ENCODE measurements at places on chromosomes 11 and 22.

DNA sequence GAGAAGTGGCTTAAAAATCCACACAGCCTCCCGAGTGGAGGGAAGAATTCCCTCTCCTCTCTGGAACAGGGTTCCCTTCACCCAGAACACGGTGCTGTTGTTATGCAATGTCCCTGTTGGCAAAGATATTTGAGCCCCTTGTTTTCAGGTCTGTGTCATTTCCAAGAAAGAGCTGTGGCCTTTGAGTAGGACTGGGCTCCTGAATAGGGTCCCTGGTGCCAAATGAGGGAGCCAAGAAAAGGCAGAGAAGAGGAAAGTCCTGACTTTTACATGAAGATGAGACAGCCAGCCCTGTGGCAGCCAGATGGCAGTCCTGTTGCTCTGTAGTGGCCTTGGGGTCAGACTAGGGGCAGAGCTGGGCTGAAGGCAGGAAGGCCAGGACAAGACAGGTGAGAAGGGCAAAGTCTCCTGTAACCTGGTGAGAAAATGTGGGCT is 51.2 kb upstream of the ELF5 start:
- H3K4me1 ChIP-seq: no peaks in the 10 kb centered on the region
- no peak for DNase-seq
- H3K27ac ChIP-seq: no peak overlapping the region
- no peaks in the 10 kb centered on the region for H3K36me3 ChIP-seq

DNA sequence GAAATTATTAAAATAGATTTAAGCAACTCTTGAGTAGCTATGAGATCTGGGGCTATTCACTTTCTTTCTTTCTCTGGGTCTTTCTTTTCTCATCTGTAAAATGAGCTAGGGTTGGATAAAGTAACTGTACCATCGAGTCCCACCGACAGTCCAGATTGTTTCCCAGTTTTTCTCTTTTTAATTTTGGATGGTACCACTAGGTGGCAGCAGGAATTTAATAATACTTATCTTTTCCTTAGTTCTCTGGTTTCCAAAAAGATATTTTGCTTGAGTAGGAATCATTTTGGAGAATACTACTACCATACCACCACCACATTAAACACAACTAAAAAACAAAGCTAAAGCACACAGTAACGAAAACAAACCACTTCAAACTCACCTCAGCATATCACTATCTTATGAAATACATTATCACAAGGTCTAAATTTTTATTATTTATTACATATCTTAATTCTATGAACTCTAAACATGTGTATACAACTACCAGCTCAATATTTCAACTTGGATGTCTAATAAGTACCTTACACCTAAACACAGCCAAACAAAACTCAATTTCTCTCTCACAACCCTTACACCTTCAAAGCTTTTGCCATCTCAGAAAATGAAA is 584.0 kb downstream of the KCNA4 start:
- H3K4me3 ChIP-seq: no peak overlapping the region
- H3K27ac ChIP-seq: no peak overlapping the region
- no peaks in the 10 kb centered on the region for H3K4me1 ChIP-seq
- no peaks in the 10 kb centered on the region for H3K36me3 ChIP-seq
- no peak for DNase-seq
- no peaks in the 10 kb centered on the region for H3K27me3 ChIP-seq

DNA sequence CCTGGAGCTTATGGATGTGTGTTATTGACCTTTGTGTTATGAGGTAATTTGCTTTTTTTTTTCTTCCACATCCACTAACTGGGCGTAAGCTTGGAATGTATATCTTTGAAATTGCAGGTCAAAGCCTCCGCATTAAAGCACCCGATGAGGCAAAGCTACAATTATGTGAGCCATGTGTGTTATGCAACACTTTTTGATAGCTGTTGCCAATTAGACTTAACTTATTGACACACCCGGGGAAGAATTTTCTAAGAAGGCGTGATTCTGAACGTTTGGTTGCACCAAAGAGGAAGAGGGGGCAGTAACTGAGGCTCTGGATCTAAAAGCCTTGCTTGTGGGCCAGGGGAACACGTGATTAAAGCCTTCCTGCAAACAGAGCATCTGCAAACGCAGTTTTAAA is 610 bp upstream of the TEX12 start:
- H3K36me3 ChIP-seq: no peaks in the 10 kb centered on the region
- H3K4me3 ChIP-seq: no peak overlapping the region
- peaks cover 7% of the 10 kb centered on the region for H3K4me1 ChIP-seq
- H3K27me3 ChIP-seq: peaks cover 27% of the 10 kb centered on the region

DNA sequence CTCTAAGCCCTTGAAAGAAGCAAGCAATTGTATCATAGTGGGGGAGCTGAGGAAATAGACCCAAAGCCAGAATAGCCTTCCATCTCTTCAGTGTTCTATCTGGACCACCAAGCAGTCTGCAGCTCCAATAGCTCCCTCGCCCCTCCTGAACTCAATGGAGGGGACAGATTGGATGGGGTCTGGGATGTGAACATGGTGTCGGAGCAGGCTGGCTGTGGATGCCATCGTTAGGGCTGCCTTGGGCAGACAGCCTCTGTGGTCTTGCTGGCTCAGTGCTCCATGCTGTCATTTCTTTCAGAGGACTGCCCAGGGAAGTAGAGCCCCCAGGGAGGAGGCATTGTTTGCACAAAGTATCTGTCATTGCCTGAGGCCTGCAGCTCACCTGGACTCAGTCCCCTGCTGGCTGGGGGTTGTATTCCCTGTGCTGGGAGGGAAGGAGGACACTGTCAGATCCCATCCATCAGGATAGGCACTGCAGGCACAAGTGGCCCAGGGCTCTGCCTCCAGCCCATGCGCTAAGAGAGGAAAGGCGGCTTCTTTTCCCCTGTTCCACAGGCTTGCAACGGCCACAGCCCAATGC is 537.7 kb downstream of the BUD13 start:
- H3K4me3 ChIP-seq: no peak overlapping the region
- no peak overlapping the region for H3K27ac ChIP-seq
- no peaks in the 10 kb centered on the region for H3K36me3 ChIP-seq

DNA sequence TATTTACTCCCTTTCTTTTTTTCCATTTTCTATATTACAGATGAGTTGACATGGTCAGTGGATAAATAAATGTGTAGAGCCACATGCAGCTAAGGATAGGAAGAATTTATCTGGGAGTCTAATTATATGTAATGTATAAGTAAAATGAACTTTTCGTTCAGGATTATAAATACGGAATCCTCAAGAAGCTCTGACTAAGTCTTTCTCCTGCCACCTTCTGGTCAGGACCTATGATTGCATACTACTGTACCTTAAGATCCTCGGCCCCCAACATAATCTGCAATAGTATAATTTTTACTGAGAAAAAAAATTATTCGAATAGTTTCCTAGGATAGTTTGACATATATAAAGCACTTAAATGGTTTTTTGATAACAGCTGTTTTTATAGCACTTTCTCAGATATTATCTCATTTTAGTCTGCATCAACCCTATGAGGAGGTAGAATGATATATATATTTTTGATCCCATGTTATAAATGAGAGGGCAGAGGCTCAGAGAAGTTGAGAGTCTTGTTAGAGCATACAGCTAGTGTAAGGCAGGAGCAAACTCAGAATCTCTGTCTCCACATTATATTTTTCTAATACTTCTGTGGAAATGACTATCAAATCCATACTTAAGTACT is 36.1 kb downstream of the CCDC90B start:
- H3K27ac ChIP-seq: no peak overlapping the region
- no peak overlapping the region for H3K4me3 ChIP-seq
- peak; percentile 33 for DNase-seq
- no peaks in the 10 kb centered on the region for H3K36me3 ChIP-seq
- H3K27me3 ChIP-seq: no peaks in the 10 kb centered on the region
- peaks cover 7% of the 10 kb centered on the region for H3K4me1 ChIP-seq

GRCh38 chr11:119316016-119316728 is 758 bp downstream of the MCAM start:
- no peak overlapping the region for H3K27ac ChIP-seq
- H3K36me3 ChIP-seq: no peaks in the 10 kb centered on the region
- peaks cover 19% of the 10 kb centered on the region for H3K27me3 ChIP-seq

GRCh38 chr22:34105461-34106062 is 185.3 kb upstream of the LARGE1 start:
- H3K36me3 ChIP-seq: no peaks in the 10 kb centered on the region
- no peaks in the 10 kb centered on the region for H3K27me3 ChIP-seq
- H3K4me1 ChIP-seq: no peaks in the 10 kb centered on the region
- H3K4me3 ChIP-seq: no peak overlapping the region
- H3K27ac ChIP-seq: no peak overlapping the region

GRCh38 chr11:64970731-64971151 is 1.2 kb downstream of the MAJIN start:
- H3K27me3 ChIP-seq: no peaks in the 10 kb centered on the region
- DNase-seq: peak; percentile 22
- peaks cover 18% of the 10 kb centered on the region for H3K4me1 ChIP-seq

DNA sequence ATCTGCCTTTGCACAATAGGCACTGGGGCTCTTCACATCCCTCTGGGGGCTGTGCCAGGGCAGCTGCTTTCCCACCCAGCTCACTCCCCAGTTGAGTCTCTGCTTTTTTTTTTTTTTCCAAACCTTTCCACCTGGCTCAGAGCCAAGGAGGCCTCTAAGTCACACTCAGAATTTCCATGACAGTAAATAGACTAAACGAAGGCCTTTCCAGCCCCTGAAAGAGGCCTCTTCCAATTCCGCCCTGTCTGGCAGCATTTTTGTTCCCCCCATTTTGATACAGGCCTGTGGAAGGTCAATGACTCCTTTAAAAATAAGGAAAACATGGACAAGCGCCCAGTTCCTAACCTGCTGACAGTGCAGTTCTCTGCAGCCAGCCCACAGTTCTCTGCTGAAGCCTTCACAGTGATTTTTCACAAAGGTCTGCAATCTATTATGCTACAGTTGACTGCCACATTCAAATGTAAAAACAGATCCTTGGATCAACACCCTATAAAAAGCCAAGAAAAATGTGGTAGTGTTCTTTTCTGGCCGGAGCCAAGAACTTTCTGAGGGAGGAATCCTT is 107.5 kb upstream of the SESN3 start:
- H3K36me3 ChIP-seq: peaks cover 1% of the 10 kb centered on the region
- no peak overlapping the region for H3K27ac ChIP-seq
- no peaks in the 10 kb centered on the region for H3K27me3 ChIP-seq
- no peak overlapping the region for H3K4me3 ChIP-seq
- no peak for DNase-seq

GRCh38 chr22:46769191-46769675 is 6.8 kb downstream of the TBC1D22A start:
- H3K27me3 ChIP-seq: no peaks in the 10 kb centered on the region
- peaks cover 36% of the 10 kb centered on the region for H3K36me3 ChIP-seq
- peak overlapping the region; percentile 10 for H3K27ac ChIP-seq
- DNase-seq: no peak

DNA sequence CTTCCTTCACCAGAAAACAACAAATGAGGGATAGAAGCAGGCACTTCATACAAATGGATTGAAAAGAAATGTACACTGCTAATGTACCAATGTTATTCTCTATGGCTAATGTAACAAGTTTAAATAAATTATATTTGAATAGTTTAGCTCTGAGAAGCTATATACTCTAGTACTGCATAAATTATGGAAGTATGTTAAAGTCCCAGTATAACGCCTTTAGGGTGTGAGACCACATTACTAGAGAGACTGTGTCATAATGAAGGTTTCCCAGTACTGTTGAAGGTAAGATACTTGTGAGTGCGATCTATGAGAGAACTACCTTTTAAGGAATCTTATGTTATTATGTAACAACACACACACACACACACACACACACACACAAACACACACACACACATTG is 39.8 kb upstream of the GAB2 start:
- peaks cover 33% of the 10 kb centered on the region for H3K36me3 ChIP-seq
- peaks cover 24% of the 10 kb centered on the region for H3K4me1 ChIP-seq
- H3K27ac ChIP-seq: no peak overlapping the region

GRCh38 chr11:35103366-35104208 is 35.4 kb upstream of the CD44 start:
- no peaks in the 10 kb centered on the region for H3K36me3 ChIP-seq
- no peak overlapping the region for H3K27ac ChIP-seq
- H3K27me3 ChIP-seq: no peaks in the 10 kb centered on the region
- no peak overlapping the region for H3K4me3 ChIP-seq

DNA sequence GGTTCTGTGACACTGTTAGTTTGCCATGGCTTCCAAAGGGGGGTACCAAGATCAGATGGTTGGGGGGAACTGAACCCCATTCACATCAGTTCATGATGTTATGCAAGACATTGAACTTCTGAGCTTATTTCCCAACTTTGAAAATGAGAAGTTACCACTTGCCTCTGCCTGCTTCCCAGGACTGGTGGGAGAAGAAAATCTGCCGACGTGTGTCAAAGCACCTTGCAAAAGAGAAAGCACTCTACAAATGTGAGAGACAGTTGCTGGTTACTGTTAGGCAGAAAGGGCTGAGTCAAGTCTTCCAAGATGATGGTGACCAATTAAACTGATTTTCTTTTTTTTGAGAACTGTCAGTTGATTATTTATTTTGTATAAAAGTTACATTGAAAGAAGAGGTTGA is 45.6 kb downstream of the SMCO4 start:
- no peak for DNase-seq
- H3K27ac ChIP-seq: no peak overlapping the region
- no peaks in the 10 kb centered on the region for H3K4me1 ChIP-seq
- H3K27me3 ChIP-seq: no peaks in the 10 kb centered on the region
- peaks cover 2% of the 10 kb centered on the region for H3K36me3 ChIP-seq

DNA sequence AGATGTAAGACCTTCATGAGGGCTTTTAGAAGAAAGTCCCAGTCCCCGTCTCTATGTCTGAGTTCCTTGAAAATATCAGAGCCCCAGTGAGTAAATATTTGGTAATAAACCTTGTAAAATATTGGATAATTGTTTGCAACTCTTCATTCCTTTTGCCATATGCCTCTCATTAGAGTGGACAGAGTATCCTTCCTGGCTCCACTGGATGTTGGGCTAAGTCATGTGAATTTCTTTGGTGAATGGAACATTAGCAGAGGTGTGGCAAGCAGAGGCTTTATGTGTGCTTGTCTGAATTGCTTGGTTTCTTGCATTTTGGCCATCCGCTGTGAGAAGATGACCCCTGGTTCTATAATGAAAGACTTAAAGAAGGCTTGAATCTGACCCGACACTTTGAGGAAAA is 490.3 kb downstream of the METTL15 start:
- no peak overlapping the region for H3K4me3 ChIP-seq
- no peaks in the 10 kb centered on the region for H3K4me1 ChIP-seq
- DNase-seq: no peak
- H3K27ac ChIP-seq: no peak overlapping the region
- no peaks in the 10 kb centered on the region for H3K27me3 ChIP-seq

GRCh38 chr11:118398791-118399559 is 2.4 kb upstream of the ATP5MG start:
- peak overlapping the region; percentile 98 for H3K4me3 ChIP-seq
- peak overlapping the region; percentile 100 for H3K27ac ChIP-seq
- no peaks in the 10 kb centered on the region for H3K27me3 ChIP-seq
- DNase-seq: peak; percentile 80
- H3K4me1 ChIP-seq: peaks cover 65% of the 10 kb centered on the region
- H3K36me3 ChIP-seq: peaks cover 55% of the 10 kb centered on the region

All from activated CD8-positive, alpha-beta T cell treated with anti-CD3 and anti-CD28 coated beads, Interleukin-2, amount 10 ng/mL, durations not matched to agents 7 days and 5 days (primary cell).